ENCODE measurements at places on chromosomes 4 and X.
A peak's percentile ranks its signal among the peaks of the same experiment; 100 is the strongest.

DNA sequence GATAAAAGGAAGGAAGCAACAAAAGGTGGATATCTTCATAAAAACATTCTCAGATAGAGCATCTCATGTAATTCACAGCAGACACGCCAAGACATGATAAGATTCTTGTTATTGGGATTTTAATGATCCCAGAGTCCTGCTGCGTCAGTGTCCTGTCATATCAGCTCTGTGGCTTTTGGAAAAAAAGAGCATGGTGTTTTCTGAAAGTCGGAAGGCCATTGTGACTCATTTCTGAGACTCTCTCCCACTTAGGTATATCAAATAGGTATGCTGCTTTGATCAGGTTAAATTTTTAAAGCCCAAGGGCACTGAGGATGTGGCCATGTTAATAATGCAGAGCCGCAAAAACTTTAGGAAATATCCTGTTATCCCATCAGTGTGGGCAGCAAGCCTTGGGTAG lies 481.0 kb downstream of the KCNIP4 start:
- no peak for DNase-seq
- no peaks in the 10 kb centered on the region for H3K4me1 ChIP-seq
- no peaks in the 10 kb centered on the region for H3K36me3 ChIP-seq
- H3K4me3 ChIP-seq: no peak overlapping the region
- no peak overlapping the region for H3K27ac ChIP-seq

GRCh38 chrX:26008691-26009090 lies 129.5 kb upstream of the MAGEB18 start:
- no peaks in the 10 kb centered on the region for H3K4me1 ChIP-seq
- DNase-seq: no peak
- no peak overlapping the region for H3K27ac ChIP-seq
- no peaks in the 10 kb centered on the region for H3K36me3 ChIP-seq

- H3K27me3 ChIP-seq: peaks cover 5% of the 10 kb centered on the region
- DNase-seq: no peak
- H3K4me1 ChIP-seq: peaks cover 43% of the 10 kb centered on the region
- peak overlapping the region; percentile 22 for H3K4me3 ChIP-seq
- H3K27ac ChIP-seq: no peak overlapping the region
These were observed 26.9 kb downstream of the PAPSS1 start for GRCh38 chr4:107693132-107693531.

- no peak for DNase-seq
- peaks cover 3% of the 10 kb centered on the region for H3K27me3 ChIP-seq
- H3K36me3 ChIP-seq: peaks cover 19% of the 10 kb centered on the region
- H3K27ac ChIP-seq: peak overlapping the region; percentile 64
- peak overlapping the region; percentile 96 for H3K4me3 ChIP-seq
- H3K4me1 ChIP-seq: peaks cover 55% of the 10 kb centered on the region
These were observed 1.7 kb downstream of the ATP8A1 start for GRCh38 chr4:42655269-42655637.

GRCh38 chr4:8176547-8177399 lies 18.2 kb upstream of the ABLIM2 start:
- no peak overlapping the region for H3K27ac ChIP-seq
- peaks cover 5% of the 10 kb centered on the region for H3K27me3 ChIP-seq
- DNase-seq: peak; percentile 67

- peaks cover 2% of the 10 kb centered on the region for H3K27me3 ChIP-seq
- no peaks in the 10 kb centered on the region for H3K36me3 ChIP-seq
- H3K4me3 ChIP-seq: no peak overlapping the region
- no peaks in the 10 kb centered on the region for H3K4me1 ChIP-seq
- no peak for DNase-seq
- no peak overlapping the region for H3K27ac ChIP-seq
These were observed 57.7 kb downstream of the TRIM2 start for GRCh38 chr4:153261914-153262313.

GRCh38 chr4:11546391-11547175 lies 117.9 kb upstream of the HS3ST1 start:
- no peaks in the 10 kb centered on the region for H3K36me3 ChIP-seq
- no peaks in the 10 kb centered on the region for H3K27me3 ChIP-seq
- H3K4me3 ChIP-seq: no peak overlapping the region
- H3K27ac ChIP-seq: peak overlapping the region; percentile 50
- H3K4me1 ChIP-seq: peaks cover 34% of the 10 kb centered on the region
- no peak for DNase-seq

- peaks cover 1% of the 10 kb centered on the region for H3K27me3 ChIP-seq
- H3K4me3 ChIP-seq: no peak overlapping the region
- H3K27ac ChIP-seq: no peak overlapping the region
- no peaks in the 10 kb centered on the region for H3K36me3 ChIP-seq
These were observed 111.6 kb downstream of the APOOL start for GRCh38 chrX:85115252-85115651.

- DNase-seq: no peak
- no peak overlapping the region for H3K27ac ChIP-seq
- H3K4me3 ChIP-seq: no peak overlapping the region
- no peaks in the 10 kb centered on the region for H3K36me3 ChIP-seq
- no peaks in the 10 kb centered on the region for H3K4me1 ChIP-seq
- H3K27me3 ChIP-seq: peaks cover 2% of the 10 kb centered on the region
These were observed 236.9 kb downstream of the AR start for GRCh38 chrX:67780694-67781109.

GRCh38 chr4:6475492-6476020 lies 3.1 kb upstream of the PPP2R2C start:
- no peak overlapping the region for H3K27ac ChIP-seq
- peaks cover 16% of the 10 kb centered on the region for H3K27me3 ChIP-seq
- DNase-seq: no peak
- no peaks in the 10 kb centered on the region for H3K4me1 ChIP-seq

- no peaks in the 10 kb centered on the region for H3K4me1 ChIP-seq
- no peak for DNase-seq
- no peak overlapping the region for H3K4me3 ChIP-seq
- H3K27me3 ChIP-seq: no peaks in the 10 kb centered on the region
These were observed 125.1 kb downstream of the FGF16 start for GRCh38 chrX:77572322-77572721.

- H3K27me3 ChIP-seq: peaks cover 2% of the 10 kb centered on the region
These were observed 95.2 kb upstream of the LNX1 start for GRCh38 chr4:53686521-53686920.

DNA sequence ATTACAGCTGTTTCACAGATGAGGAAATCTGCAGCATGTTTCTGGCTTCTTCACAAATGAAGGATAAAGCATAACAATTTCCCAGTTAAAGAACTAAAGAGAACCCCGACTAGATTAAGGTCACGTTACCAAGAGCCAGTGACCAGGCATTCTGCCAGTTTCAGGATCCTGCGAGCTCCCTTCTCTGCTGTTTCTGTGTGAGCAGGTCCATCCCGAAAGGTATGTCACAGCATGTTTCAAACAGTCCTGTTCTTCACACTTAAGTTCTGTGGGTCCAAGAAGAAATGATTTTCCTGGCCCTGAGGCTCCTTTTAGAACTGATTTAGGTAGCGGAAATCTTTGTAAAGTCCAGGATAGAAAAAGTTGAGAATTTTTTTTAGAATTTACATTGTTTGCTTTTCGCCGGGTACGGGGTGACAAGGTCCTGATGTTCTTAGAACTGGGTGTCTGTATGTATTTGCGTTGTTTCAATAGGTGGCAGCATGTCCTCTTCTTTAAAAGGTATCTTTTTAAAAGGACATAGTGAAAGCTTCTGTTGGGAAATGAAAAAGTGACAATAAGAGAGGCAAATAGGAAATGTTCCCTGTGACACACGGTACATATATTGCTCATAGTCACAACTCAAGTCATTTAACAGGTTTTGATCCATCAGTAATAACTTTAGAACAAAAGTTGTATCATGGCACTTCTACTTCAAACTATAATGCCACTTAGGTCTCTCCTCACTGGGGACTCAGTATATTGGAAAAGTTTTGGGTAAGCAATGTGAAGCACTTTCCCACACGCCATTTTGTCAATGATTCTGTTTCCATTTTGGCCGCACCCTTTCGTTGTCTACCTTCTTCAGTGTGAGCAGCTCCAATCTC lies 18.4 kb downstream of the IL21 start:
- H3K36me3 ChIP-seq: no peaks in the 10 kb centered on the region
- peak overlapping the region; percentile 32 for H3K27ac ChIP-seq
- H3K4me3 ChIP-seq: no peak overlapping the region
- no peaks in the 10 kb centered on the region for H3K27me3 ChIP-seq
- peaks cover 8% of the 10 kb centered on the region for H3K4me1 ChIP-seq
- DNase-seq: no peak

DNA sequence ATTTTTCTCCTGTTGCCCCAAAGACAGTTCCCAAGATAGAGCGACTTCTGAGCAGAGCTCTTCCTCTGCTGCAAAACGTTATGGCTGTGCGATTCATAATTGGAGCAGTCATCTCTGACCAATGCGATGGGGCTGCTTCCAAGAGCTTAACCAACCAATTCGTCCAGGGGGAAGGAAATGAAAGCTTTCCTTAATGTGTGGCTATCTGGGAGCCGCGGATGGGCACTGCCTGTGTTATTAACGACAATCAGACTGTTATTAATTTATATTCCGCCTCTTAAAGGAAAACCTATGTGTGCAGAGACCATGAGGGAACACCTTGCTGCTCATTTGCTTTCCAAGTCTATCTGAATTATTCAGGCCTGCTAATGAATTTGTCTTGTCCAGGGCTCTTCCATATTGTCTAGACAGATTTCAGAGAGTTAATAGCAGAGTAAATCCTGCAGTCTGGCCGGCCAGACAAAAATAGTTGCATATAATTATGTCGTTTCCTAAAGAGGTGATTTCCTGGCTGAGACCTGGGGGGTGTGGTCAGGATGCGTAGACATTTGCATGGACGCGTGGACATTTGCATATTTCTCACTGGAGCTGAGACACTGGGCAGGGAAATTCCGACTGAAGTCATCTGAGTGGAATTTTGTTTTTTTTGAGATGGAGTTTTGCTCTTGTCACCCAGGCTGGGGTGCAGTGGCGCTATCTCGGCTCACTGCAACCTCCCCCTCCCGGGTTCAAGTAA lies 135.4 kb downstream of the HMX1 start:
- DNase-seq: no peak
- no peak overlapping the region for H3K27ac ChIP-seq
- H3K36me3 ChIP-seq: peaks cover 7% of the 10 kb centered on the region
- no peak overlapping the region for H3K4me3 ChIP-seq

DNA sequence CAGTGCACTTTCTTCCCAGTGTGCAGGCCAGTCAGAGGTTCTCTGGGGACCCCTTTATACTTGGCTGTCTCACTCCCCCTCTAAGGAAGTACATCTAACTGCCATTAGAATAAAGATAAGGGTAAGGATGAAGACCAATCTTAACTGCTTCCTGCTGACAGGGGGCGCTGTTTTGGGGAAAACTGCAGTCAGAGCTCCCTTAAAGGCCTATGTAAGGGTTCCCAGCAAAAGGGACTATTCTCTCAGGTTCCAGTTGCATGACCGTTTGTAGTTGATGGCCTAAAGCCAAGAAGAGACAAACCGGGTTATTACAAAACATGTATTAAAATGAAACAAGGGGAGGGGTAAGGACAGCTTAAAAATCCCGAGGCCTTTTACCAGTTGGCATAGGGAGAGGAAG lies 115.6 kb upstream of the SPIN4 start:
- no peak overlapping the region for H3K4me3 ChIP-seq
- H3K27me3 ChIP-seq: no peaks in the 10 kb centered on the region
- DNase-seq: no peak
- peaks cover 28% of the 10 kb centered on the region for H3K36me3 ChIP-seq

GRCh38 chr4:37326852-37327251 lies 82.3 kb downstream of the NWD2 start:
- no peak for DNase-seq
- H3K4me1 ChIP-seq: no peaks in the 10 kb centered on the region
- H3K27me3 ChIP-seq: no peaks in the 10 kb centered on the region
- H3K36me3 ChIP-seq: no peaks in the 10 kb centered on the region
- no peak overlapping the region for H3K4me3 ChIP-seq
- H3K27ac ChIP-seq: no peak overlapping the region

DNA sequence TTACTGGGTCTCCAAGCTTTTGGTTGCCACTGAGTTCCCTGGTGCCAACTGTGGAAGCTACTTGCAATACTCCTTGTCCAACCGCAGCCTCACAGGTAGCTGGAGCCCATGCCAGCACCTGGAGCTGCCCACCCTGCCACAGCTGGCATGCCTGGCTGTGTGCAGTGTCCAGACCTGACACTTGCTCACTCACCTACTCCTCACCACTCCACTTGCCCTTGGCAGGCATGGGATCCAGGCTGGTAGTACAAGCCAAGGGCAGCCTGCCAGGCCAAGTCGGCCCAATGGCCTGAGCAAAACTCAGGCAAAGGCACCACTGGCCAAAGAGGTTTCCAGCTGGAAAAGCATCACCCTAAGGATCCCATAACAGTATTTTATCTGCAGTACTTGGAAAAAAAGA lies 246.3 kb downstream of the PDGFC start:
- no peaks in the 10 kb centered on the region for H3K27me3 ChIP-seq
- no peaks in the 10 kb centered on the region for H3K36me3 ChIP-seq
- H3K27ac ChIP-seq: no peak overlapping the region

GRCh38 chr4:129323658-129324057 lies 227.7 kb downstream of the C4orf33 start:
- no peak overlapping the region for H3K4me3 ChIP-seq
- no peaks in the 10 kb centered on the region for H3K27me3 ChIP-seq
- H3K36me3 ChIP-seq: no peaks in the 10 kb centered on the region
- DNase-seq: no peak
- H3K27ac ChIP-seq: no peak overlapping the region

- H3K4me3 ChIP-seq: no peak overlapping the region
- H3K36me3 ChIP-seq: peaks cover 16% of the 10 kb centered on the region
- DNase-seq: no peak
- H3K27ac ChIP-seq: peak overlapping the region; percentile 28
These were observed 1003.5 kb downstream of the STPG2 start for GRCh38 chr4:97139791-97140190.

DNA sequence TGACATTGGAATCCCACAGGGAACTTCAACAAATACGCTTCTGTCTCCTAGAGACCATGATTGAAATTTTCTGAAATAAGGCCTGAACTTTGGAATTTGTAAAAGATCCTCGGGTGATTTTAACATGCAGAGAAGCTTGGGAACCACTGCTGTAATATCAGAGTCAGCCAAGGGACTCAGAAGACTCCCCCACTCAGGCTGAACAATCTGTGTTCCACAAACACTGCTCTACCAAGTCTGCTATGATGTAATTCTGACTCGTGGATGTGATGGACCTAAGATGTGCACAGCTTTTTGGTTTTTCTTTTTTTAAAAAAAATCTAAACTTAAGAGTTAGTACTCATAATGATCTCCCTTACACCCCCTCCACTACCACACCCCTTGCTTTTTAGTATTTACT lies 26.0 kb downstream of the LRP2BP start:
- no peak for DNase-seq
- peaks cover 15% of the 10 kb centered on the region for H3K4me1 ChIP-seq
- H3K36me3 ChIP-seq: peaks cover 14% of the 10 kb centered on the region
- no peaks in the 10 kb centered on the region for H3K27me3 ChIP-seq

DNA sequence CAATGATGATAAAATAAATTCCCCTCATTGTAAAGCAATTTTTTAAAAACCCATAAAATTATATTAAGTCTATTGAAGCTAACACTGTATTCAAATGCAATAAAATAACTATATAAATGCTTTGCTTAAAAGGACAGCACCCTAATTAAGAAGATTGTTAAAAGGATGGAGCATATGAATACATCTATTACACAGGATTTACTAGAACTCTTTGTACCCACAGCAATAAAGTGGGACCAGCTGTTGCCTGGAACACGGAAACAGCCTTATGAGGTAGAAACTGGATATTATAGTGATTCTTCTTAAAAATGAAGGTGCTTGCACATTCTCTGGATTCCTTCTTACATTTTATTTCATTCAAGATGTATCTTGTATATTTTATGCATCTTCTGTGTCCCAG lies 298.7 kb upstream of the KLF3 start:
- DNase-seq: no peak
- no peak overlapping the region for H3K27ac ChIP-seq
- no peaks in the 10 kb centered on the region for H3K36me3 ChIP-seq
- no peaks in the 10 kb centered on the region for H3K4me1 ChIP-seq
- H3K27me3 ChIP-seq: peaks cover 4% of the 10 kb centered on the region
- no peak overlapping the region for H3K4me3 ChIP-seq

- no peak for DNase-seq
- peaks cover 2% of the 10 kb centered on the region for H3K27me3 ChIP-seq
- no peak overlapping the region for H3K27ac ChIP-seq
- peaks cover 5% of the 10 kb centered on the region for H3K4me1 ChIP-seq
These were observed 8.3 kb upstream of the FGFBP2 start for GRCh38 chr4:15971068-15971801.
